Naive thymus-derived CD8-positive, alpha-beta T cell (primary cell): ENCODE measurements at places on chromosomes 1 and 21. TPM values are rescaled to one million over a fixed set of nuclear protein-coding genes. Genes with fewer than 3 reads are reported as not detected.

ZBED6 gene
- 32.0 TPM for total RNA-seq

EPB41 gene
- total RNA-seq = 328 TPM

FAM72C gene
- not detected for total RNA-seq

LCE2B gene
- not detected for total RNA-seq
